ENCODE measurements at places on chromosomes 13 and 19. TPM values are rescaled to one million over a fixed set of nuclear protein-coding genes. Genes with fewer than 3 reads are reported as not detected.

GRCh38 chr13:22893204-22893603 lies 287.6 kb upstream of the SGCG start:
- no peak overlapping the region for H3K4me3 ChIP-seq
- no peak for DNase-seq
- no peak overlapping the region for H3K27ac ChIP-seq
- H3K36me3 ChIP-seq = no peaks in the 10 kb centered on the region
- no peaks in the 10 kb centered on the region for H3K27me3 ChIP-seq

GRCh38 chr13:64332048-64332447 lies 2898.1 kb downstream of the PCDH9 start:
- no peak overlapping the region for H3K4me3 ChIP-seq
- no peaks in the 10 kb centered on the region for H3K27me3 ChIP-seq
- no peak overlapping the region for H3K27ac ChIP-seq
- H3K4me1 ChIP-seq = no peaks in the 10 kb centered on the region
- no peak for DNase-seq
- no peaks in the 10 kb centered on the region for H3K36me3 ChIP-seq

DNA sequence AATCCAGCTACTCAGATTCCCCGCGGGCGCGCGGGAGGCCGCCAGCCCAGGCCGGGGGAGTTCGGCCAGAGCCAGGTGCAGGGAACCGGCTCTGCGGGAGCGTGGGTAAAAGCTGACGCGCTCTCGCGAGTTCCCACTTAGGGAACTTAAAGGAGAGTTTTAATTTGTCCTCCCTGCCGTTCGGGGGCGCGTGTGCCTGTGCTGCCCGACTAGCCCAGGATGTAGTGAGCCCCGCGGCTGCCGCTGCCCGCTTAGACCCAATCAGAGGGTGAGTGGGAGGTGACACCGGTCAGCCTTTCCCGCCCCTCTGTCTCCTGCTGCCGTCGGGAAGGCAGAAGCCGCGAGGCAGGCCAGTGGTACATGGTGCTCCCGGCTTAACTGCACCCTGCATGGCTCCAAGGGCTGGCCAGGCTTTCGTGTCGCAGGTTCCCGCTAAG lies 36.0 kb upstream of the NEK3 start:
- no peaks in the 10 kb centered on the region for H3K36me3 ChIP-seq
- peaks cover 28% of the 10 kb centered on the region for H3K4me1 ChIP-seq
- peak overlapping the region; percentile 84 for H3K4me3 ChIP-seq

- H3K27ac ChIP-seq = no peak overlapping the region
- peaks cover 20% of the 10 kb centered on the region for H3K4me1 ChIP-seq
- no peaks in the 10 kb centered on the region for H3K27me3 ChIP-seq
These were observed 564.1 kb downstream of the EFNB2 start for GRCh38 chr13:105971312-105971711.

Gene JUND
- 579 TPM for total RNA-seq

DNA sequence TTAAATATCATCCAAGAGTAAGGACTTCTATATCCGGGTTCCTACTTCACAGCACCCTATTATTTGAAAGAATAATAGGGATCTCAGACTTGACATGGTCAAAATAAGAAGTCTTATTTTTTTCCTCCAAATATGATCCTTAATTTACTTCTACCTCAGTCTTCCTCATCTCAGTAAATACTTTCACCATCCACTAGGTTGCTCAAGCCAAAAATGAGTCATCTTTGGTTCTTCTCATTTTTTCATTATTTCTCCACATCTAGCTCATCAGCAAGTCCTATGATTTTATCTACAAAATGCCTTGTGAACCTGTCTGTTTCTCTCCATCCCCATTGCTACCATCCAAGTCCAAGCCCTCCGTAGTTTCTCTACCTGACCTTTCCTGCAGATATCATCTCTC lies 121.9 kb upstream of the GJB6 start:
- H3K4me3 ChIP-seq = no peak overlapping the region
- H3K27ac ChIP-seq = no peak overlapping the region
- H3K27me3 ChIP-seq = no peaks in the 10 kb centered on the region
- H3K4me1 ChIP-seq = peaks cover 13% of the 10 kb centered on the region
- DNase-seq = no peak

Gene GAPDHS
- 7.6 TPM for total RNA-seq

DNA sequence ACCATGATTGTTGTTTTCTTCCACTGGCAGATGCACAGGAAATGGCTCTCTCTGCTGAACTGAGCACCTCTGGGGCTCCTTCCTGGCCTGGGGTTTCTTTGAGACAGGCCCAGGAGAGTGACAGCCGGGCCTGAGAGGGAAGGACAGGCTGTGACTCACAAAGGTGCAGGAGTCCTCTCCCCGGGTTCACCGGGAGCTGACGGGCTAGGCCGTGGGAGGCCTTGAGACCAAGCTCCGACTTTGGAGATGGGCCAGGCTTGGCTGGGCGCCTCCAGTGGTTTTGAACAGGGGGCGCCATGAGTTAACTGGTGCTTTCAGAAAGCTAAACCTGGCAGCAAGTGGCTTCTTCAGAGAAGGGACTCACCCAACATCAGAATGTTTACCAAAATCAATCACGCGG lies 143.4 kb downstream of the URI1 start:
- no peaks in the 10 kb centered on the region for H3K36me3 ChIP-seq
- peaks cover 14% of the 10 kb centered on the region for H3K27me3 ChIP-seq
- no peaks in the 10 kb centered on the region for H3K4me1 ChIP-seq
- DNase-seq = no peak
- no peak overlapping the region for H3K4me3 ChIP-seq
- no peak overlapping the region for H3K27ac ChIP-seq

DNA sequence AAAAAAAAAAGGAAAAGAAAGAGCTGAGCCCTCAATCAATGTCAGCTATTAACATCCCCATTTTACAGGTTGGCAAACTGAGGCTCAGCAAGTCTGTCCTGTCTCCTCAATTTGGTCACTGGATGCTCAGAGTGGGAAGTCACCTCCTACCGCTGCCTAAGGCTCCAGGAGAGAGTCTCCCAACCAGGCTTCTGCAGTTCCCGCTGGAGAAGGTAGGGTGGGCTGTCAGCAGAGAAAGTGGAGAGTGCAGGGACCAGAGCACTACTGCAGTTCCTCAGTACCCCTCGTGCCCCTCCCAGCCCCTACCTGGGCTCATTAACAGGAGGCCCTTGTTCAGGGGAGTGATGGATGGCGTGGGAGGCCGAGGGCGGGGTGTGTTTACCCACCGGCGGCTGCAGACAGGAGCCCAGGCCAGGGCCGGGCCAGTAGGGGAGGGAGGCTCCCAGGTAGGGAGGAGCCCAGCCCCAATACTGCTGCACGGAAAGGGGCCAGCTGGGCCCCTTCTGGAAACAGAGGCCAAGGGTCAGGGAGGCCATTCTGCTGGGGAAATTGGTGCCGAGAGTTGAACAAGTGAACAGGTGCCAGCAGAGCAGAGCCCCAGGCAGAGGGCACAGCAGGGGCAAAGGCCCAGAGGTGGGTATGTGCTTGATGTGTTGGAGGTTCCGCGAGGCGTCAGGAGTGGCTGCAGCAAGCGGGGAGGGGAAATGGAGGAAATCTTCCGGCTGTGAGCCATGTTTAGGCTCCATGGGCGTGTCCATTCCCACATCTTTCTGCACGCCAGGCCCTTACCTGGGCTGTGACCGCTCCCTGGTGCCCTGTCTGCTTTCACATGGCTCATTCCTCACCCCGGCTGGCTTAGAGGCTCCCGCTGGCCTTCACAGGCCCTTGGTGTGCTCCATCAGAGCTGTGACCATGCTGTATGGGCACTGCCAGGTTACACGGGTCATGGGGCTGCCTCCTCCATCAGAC lies 7.6 kb upstream of the COMP start:
- H3K4me3 ChIP-seq = no peak overlapping the region
- peaks cover 44% of the 10 kb centered on the region for H3K27me3 ChIP-seq
- H3K4me1 ChIP-seq = peaks cover 7% of the 10 kb centered on the region
- no peak overlapping the region for H3K27ac ChIP-seq

DNA sequence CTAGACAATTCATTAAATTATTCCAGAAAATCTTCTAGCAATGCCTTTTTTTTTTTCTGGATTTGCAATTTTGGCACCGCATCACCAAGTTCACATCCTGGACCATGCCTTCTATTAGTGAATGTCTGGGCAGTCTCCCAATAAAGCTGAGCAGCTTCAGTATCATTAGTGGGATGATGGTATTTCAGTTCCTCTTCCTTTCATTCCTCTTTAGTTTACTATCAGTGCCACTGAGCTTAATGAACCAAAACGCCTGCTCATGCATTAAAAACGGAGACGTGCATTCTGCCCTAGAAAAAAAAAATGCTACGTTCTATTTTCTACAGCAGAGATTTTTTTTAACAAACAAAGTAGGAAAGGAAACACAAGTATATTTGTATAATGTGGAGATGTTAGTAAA lies 343.0 kb downstream of the PCDH9 start:
- no peaks in the 10 kb centered on the region for H3K27me3 ChIP-seq
- H3K4me1 ChIP-seq = no peaks in the 10 kb centered on the region
- no peak overlapping the region for H3K27ac ChIP-seq
- H3K4me3 ChIP-seq = no peak overlapping the region
- DNase-seq = no peak

- H3K4me1 ChIP-seq = peaks cover 12% of the 10 kb centered on the region
- H3K27ac ChIP-seq = no peak overlapping the region
- no peak overlapping the region for H3K4me3 ChIP-seq
- no peak for DNase-seq
- H3K27me3 ChIP-seq = no peaks in the 10 kb centered on the region
These were observed 22.1 kb upstream of the RASA3 start for GRCh38 chr13:114154476-114154875.

Gene ATP1A3
- total RNA-seq = not detected

Gene CYP4F8
- total RNA-seq = 15.1 TPM

All from suprapubic skin (tissue), 4 donors.